DMS153 (cell line): ENCODE measurements at places on chromosomes 2 and 18.
A peak's percentile ranks its signal among the peaks of the same experiment; 100 is the strongest.

DNA sequence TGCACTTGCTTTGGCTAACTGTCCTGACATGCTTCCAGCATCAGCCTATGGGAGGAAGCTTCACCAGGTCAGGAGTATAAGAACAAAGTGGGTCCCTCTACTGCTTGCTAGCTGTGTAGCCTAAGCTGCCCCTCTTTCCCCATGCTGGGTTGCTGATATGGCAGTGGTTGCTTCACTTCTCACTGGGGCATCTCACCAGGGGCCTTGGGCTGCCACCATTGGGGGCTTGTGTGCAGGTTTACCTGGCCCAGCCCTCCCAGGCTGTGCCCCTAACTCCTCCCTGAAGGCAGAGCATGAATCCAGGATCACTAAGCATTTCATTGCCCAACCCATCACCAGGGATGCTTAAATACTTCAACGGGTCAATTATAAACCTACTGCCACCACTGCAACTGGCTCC is 817.1 kb upstream of the TMEFF2 start:
- DNase-seq, result no peak

GRCh38 chr2:232615339-232615738 is 18.1 kb upstream of the EFHD1 start:
- DNase-seq, result no peak

DNA sequence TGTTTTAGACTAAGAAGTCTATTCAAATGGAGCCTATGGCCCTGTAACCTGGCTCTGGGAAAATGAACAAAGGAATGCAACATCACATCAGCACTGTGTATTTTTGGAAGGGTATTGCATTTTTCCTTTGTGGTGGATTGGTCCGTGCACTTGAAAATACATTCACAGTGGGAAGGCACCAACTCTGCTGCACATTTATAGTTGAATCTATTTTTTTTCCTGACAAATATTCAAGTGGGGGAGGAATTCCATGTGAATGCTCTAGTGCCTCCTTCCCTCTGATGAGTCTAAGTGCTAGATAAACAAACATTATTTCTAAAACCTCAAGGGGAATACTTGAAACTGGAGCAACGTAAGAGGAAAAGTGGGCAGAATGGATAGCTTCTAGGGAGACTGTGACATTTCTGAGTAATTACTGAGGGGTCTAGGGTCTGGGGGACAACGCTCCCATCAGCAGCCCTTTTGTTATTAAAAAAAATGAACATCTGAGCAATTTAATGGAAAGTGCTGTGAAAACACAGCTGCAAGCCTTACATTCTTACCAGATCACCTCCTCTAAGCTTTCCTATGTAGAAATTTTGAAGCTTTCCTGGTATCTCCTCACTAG is 208.2 kb downstream of the SLC8A1 start:
- DNase-seq, result peak; percentile 28

DNA sequence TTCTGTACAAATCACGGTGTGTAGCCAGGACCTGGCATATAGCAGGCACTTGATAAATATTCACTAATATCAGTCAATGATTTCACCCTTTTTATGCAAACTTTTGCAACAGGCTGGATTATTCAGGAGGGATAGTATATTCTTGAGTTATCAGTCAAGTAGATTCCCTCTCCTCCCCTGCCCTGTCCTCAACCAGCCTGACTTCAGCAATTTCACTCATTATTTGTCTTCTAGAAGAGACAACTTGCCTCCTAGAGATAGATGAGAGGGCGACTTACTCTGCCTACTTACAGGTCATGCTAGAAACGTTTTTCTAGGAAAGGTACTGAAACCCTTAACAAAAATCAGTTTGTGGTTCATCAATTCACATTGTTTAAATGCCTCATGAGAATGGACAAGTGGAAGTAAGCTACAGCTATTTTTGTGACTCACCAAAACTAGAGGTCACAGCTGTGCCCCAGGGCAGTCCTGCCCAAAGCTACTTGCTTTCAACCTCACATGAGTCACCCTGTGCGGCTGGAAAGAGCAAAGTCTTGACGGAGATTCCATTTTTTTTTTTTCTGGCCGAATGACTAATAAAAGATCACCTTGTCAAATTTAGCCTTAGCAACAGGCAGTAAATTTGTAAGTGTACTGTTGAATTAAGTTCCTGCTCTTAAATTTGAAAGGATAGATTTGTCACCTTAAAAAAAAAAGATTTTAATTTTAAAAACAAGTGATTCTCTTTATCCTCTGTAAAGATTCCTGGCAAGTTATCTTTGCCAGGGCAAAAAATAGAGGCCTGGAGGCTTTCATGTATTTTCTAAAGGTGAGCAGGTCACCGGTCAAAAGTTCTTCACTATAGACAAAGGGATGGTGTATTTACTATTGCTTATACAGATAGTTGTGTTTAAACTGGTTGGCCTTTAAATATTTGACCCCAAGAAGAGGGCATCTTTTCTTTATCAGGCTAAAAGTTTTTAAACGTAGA is 109.0 kb upstream of the SLC35G4 start:
- no peak for DNase-seq

DNA sequence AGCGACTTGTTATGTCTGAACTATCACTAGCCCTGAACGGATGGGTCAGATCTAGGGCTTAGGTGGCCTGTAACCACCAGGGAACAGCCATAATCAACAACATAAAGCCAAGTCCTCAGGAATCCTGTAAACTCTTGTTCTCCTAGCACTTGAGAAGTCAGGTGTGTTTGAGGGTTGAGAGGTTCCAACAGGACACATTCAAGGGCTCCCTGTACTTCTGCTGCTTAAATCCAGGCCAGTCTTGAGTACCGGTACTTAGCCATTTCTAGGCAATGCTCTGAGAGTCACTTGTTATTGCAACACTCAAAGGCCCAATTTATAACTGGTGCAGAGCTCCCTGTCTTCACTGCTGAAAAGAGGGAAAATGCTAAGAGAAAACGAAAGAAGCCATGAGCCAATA is 21.6 kb upstream of the SLC40A1 start:
- no peak for DNase-seq

GRCh38 chr18:9724797-9725585 is 16.9 kb downstream of the RAB31 start:
- DNase-seq, result no peak

GRCh38 chr2:127194447-127194846 is 25.7 kb downstream of the CYP27C1 start:
- no peak for DNase-seq

DNA sequence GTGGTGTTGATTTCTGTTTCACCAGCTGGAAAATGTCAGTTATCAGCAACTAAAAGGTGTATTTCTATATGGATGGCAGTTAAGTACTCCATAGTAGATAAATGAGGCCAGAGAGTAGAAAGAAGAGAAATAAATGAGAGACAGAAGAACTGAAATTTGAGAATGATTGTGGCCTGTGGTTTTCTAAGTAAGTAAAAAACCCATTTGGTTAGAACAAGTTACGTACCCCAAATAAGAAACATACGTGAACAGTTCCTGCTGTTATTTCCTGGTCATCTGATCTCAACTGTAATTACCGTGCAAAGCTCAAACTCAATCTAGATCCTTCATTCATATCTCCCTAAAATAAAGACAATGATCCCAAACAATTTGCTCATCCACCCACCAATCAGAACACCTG is 181.3 kb downstream of the PID1 start:
- peak; percentile 10 for DNase-seq

- DNase-seq, result no peak
Measured at GRCh38 chr2:65974067-65974723, 460.7 kb upstream of the MEIS1 start.
